Femur (tissue), 1 donor: ENCODE measurements at places on chromosomes 5 and 9.

- no peak for DNase-seq
These were observed 467 bp upstream of the SMIM32 start for GRCh38 chr5:136193322-136193935.

DNA sequence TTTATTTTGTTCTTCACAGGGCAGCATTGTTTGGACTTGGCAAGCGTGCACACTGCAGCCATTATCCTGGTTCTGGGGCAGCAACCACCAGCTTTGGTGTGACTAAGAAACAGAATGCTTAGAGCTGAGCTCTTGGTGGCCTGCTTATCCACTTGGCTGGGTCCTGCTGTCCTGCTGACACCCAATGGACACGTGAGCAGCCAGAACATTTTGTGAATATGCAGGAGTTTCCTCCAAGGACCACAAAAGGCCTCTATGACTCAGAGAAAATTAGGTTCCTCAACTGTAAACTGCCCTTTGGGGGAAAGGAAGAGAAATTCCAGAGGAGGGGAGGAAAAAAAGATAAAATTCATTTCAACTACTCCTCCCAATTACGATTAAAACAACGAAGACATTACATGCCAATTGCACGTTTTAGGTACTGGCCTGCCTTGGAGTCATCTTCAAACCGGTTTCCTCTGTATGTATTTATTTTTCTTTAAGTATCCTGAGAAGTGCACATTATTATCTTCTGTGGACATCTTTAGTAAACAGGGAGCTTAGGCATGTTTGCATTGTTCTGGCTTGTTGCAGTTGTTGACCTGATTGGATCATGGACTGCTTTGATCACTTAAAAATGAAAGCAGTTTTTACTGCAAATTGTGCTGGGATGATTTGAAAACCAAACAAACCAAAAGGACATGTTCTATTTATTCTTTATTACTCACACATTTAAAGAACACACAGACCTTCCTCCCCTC is 82.3 kb upstream of the TLE4 start:
- DNase-seq: peak; percentile 16

DNA sequence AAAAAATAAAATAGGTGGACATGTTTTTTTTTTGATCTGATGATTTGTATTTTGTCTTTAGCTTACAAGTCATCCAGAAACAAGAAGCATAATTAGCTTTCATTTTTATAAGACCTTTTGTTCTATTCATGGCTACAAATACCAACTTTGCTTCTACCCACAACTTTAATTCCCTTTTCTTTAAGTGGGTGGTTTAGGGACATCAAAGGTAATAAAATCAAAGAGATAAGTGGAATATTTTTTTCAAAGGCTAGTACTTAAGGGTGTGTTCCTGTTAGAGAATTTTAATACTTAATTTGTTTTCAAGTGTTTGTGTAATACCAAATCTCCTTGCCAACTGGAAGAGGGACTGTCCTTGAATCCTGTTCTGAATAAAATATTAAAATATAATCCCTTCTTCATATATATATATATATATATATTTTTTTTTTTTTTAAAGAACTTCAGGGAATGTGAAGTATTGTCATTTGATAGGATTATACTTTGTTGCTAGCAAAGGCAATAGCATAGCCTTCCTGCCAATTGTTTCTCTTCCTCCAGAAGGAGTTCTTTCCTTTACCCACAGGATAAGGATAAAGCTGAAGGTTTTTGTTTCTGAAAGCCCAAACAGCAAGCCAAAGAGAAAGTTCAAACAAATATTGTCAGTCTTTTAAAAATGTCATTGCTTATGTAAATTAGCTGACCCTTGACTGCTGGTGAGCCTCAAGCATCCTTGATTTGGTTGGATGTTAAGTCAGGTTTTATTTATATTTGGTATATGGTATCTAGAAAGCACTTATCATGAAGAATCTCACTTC is 108.9 kb downstream of the PAM start:
- DNase-seq: no peak

- DNase-seq: no peak
These were observed 271.3 kb downstream of the KIAA0825 start for GRCh38 chr5:94347130-94347529.

- no peak for DNase-seq
These were observed 673.4 kb upstream of the MEF2C start for GRCh38 chr5:89556215-89556913.
